ENCODE measurements at places on chromosomes 11 and 22. TPM values are rescaled to one million over a fixed set of nuclear protein-coding genes. Genes with fewer than 3 reads are reported as not detected.

The TSSK2 gene
- total RNA-seq = not detected

The C1QTNF4 gene
- not detected for total RNA-seq

The GGT5 gene
- 4.4 TPM for total RNA-seq

The MMP8 gene
- not detected for total RNA-seq

The OR51A4 gene
- total RNA-seq = not detected

The OR51B5 gene
- total RNA-seq = not detected

The IRAG1 gene
- total RNA-seq = 17.6 TPM

The PRCP gene
- total RNA-seq = 41.1 TPM

The PKP3 gene
- total RNA-seq = 1.3 TPM

The SLC29A2 gene
- 0.36 TPM for total RNA-seq

The C11orf87 gene
- total RNA-seq = not detected

The SEC14L6 gene
- total RNA-seq = not detected

The LAYN gene
- total RNA-seq = 34.2 TPM

The PIK3IP1 gene
- 191 TPM for total RNA-seq

The RELT gene
- 0.57 TPM for total RNA-seq

The SLC16A8 gene
- 1.6 TPM for total RNA-seq

The FAM111B gene
- total RNA-seq = 42.9 TPM

The PRG2 gene
- not detected for total RNA-seq

The STK33 gene
- total RNA-seq = 1.1 TPM

The PNPLA3 gene
- total RNA-seq = 2.9 TPM

The PPARA gene
- total RNA-seq = 24.4 TPM

The PHOX2A gene
- not detected for total RNA-seq

The HOATZ gene
- not detected for total RNA-seq

The OR56A1 gene
- total RNA-seq = not detected

The APOBEC3C gene
- 5.2 TPM for total RNA-seq

The MCHR1 gene
- under 0.01 TPM for total RNA-seq

The RNF26 gene
- 7.1 TPM for total RNA-seq

The LARGE1 gene
- total RNA-seq = 15.0 TPM

The CFAP68 gene
- total RNA-seq = 11.3 TPM

The SCGB1C1 gene
- total RNA-seq = not detected

The OR9G1 gene
- not detected for total RNA-seq

The SCARF2 gene
- 42.9 TPM for total RNA-seq

The TENM4 gene
- 26.4 TPM for total RNA-seq

The LSP1 gene
- 40.2 TPM for total RNA-seq

The FGF19 gene
- total RNA-seq = not detected

The FXYD2 gene
- not detected for total RNA-seq

The MS4A14 gene
- total RNA-seq = not detected

The VSIG2 gene
- not detected for total RNA-seq

The SLC5A12 gene
- 0.09 TPM for total RNA-seq

The KCNJ1 gene
- 0.25 TPM for total RNA-seq

The TEF gene
- 17.4 TPM for total RNA-seq

The ZNF408 gene
- 9.3 TPM for total RNA-seq

The KRTAP5-6 gene
- not detected for total RNA-seq

The NELL1 gene
- not detected for total RNA-seq

The NAALADL1 gene
- total RNA-seq = 9.7 TPM

The ZNF202 gene
- total RNA-seq = 2.5 TPM

The MAP6 gene
- 3.4 TPM for total RNA-seq

The IGLL1 gene
- not detected for total RNA-seq

The NNMT gene
- total RNA-seq = 2,246 TPM

The PRRG4 gene
- 0.36 TPM for total RNA-seq

The B3GAT3 gene
- total RNA-seq = 14.1 TPM

Measured in fibroblast of the aortic adventitia (primary cell).